ENCODE measurements at places on chromosomes 3 and 15. TPM values are rescaled to one million over a fixed set of nuclear protein-coding genes. Genes with fewer than 3 reads are reported as not detected.

- H3K27ac ChIP-seq, result peak overlapping the region; percentile 86
- peaks cover 14% of the 10 kb centered on the region for H3K4me1 ChIP-seq
- peak overlapping the region; percentile 81 for H3K4me3 ChIP-seq
- no peaks in the 10 kb centered on the region for H3K27me3 ChIP-seq
- no peak for DNase-seq
Observed at GRCh38 chr15:81323559-81323943, 390 bp downstream of the STARD5 start.

DNA sequence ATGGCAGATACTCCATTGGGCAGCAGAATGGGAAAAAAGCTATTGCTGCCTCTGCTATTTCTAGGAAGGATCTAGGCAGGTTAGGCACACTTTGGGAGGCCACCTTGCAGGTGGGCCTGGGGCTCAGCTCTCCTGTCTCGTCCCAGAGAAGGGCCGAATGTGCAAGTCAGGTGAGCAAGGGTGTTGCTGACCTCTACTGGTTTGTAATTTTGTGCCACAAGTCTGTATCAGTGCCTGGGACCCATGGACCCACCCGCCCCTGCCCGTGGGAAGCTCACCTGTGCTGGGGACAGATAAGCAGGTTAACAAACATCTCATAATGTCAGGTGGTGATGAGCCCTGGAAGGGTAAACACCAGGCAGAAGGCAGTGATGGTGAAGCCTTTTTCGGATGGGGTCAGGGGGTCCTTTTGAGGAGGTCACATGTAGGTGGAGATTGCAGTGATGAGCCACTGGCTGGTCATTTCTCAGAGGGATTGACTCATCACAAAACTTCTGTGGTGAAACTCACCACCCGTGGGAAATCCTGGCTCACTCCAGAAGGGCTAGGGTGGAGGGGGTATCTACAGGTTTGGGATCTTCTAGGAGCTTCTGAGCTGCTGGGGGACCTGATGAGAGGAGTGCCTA is 161.3 kb downstream of the KLF13 start:
- no peak overlapping the region for H3K4me3 ChIP-seq
- DNase-seq, result peak; percentile 59
- H3K27ac ChIP-seq, result peak overlapping the region; percentile 52
- H3K27me3 ChIP-seq, result peaks cover under 1% of the 10 kb centered on the region
- peaks cover 21% of the 10 kb centered on the region for H3K4me1 ChIP-seq
- H3K36me3 ChIP-seq, result no peaks in the 10 kb centered on the region

DNA sequence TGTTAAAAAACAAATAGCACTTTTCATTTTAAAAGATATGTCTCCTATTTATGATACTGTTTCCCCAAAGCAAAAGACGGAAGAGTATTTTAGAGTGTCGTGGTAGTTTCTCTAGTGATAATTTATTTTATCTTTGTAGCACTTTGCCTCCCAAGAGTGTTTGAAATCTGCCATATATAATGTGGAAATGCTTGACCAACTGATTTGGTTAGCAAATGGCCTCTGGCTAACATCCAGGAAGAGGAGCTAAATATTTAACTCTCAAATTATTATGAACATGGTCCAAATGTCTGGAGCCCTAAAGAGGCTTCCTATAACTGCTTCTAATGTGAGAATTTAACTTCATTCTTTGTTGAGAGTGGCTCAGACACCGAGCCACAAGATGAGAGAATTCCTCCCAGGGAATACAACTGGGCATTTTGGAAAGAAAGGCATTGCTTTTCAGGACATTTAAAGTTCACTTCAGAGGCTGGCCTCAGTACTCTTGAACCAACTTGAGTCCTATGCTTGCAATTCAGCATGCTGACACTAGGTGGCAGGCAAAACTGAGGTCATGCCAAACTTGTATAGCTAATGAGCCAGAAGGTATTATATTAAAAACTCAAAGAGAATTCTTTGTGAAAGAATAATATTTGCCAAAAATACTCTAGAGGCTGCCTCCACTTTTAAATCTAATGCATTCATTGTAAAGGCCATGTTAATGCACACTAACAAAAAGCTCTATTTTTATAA is 104.5 kb downstream of the RARB start:
- H3K27ac ChIP-seq, result no peak overlapping the region
- no peaks in the 10 kb centered on the region for H3K27me3 ChIP-seq
- H3K36me3 ChIP-seq, result no peaks in the 10 kb centered on the region
- no peak overlapping the region for H3K4me3 ChIP-seq

Gene ADGRG7
- total RNA-seq, result not detected

- H3K4me3 ChIP-seq, result no peak overlapping the region
- no peaks in the 10 kb centered on the region for H3K27me3 ChIP-seq
- no peak overlapping the region for H3K27ac ChIP-seq
- no peaks in the 10 kb centered on the region for H3K4me1 ChIP-seq
- DNase-seq, result no peak
Observed at GRCh38 chr3:116299646-116300081, 145.6 kb downstream of the LSAMP start.

- H3K27me3 ChIP-seq, result no peaks in the 10 kb centered on the region
- H3K4me3 ChIP-seq, result no peak overlapping the region
- no peak overlapping the region for H3K27ac ChIP-seq
- no peaks in the 10 kb centered on the region for H3K36me3 ChIP-seq
- no peak for DNase-seq
- no peaks in the 10 kb centered on the region for H3K4me1 ChIP-seq
Observed at GRCh38 chr15:61049934-61050333, 179.2 kb downstream of the RORA start.

DNA sequence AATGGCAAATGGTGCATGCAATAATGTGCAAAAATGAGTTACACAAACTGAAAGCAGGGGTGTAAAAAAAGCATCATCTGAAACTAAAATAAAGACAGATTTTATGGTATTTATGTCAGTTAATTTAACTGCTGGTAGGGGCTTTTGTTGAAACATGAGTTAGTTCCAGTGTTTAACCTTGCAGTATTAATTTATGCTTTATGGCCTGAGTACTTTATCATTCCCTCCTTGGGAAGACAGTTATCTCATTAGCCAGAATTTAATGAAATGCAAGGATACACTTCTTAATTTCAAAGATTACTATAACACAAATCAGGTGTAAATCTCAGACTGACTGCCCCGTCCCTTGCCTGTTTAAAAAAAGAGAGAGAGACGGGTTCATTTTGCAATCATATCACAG is 240.1 kb upstream of the MEIS2 start:
- no peaks in the 10 kb centered on the region for H3K4me1 ChIP-seq
- DNase-seq, result no peak
- no peak overlapping the region for H3K27ac ChIP-seq
- H3K27me3 ChIP-seq, result no peaks in the 10 kb centered on the region
- H3K4me3 ChIP-seq, result no peak overlapping the region
- no peaks in the 10 kb centered on the region for H3K36me3 ChIP-seq

Gene STRIT1
- total RNA-seq, result not detected

Gene CPN2
- not detected for total RNA-seq

GRCh38 chr3:23713641-23714040 is 92.1 kb upstream of the UBE2E1 start:
- no peaks in the 10 kb centered on the region for H3K4me1 ChIP-seq
- no peak overlapping the region for H3K27ac ChIP-seq
- no peaks in the 10 kb centered on the region for H3K36me3 ChIP-seq

DNA sequence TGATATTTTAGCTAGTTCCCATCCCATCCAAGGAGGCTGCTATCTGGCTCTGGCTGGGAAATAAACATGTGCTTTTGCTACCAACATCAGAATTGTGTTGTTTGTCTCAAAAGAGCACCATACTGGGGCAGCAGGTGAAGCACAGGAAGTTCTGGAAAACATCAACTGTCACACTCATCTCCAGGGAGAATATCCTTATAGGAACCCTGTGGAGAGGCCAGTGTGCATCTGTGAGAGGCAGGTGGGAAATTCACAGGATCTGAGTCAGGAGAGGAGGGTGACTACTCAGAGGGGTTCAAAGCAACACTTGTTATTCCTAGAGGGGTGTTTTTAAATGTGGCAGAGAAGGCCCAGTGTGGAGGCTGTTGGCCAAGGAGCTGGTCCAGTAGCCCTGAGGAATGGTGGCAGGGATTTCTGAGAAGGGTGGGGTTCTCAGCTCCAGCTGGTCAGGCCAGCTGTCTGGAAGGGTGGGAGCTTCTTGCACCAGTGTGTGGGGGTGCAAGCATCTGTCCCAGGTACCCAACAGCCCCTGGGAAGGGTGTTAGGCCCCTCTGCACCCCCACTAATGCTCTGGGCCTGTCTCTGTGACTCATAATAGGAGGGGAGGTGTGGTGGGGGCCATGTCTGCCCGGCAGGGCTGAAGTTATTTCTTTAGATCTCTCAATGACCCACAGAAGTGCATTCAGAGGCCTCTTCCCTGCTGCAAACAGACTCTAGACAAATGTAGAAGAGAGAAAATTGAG is 28.7 kb downstream of the RPSA start:
- no peak overlapping the region for H3K27ac ChIP-seq
- H3K36me3 ChIP-seq, result no peaks in the 10 kb centered on the region
- peak; percentile 40 for DNase-seq
- H3K27me3 ChIP-seq, result no peaks in the 10 kb centered on the region
- no peak overlapping the region for H3K4me3 ChIP-seq

DNA sequence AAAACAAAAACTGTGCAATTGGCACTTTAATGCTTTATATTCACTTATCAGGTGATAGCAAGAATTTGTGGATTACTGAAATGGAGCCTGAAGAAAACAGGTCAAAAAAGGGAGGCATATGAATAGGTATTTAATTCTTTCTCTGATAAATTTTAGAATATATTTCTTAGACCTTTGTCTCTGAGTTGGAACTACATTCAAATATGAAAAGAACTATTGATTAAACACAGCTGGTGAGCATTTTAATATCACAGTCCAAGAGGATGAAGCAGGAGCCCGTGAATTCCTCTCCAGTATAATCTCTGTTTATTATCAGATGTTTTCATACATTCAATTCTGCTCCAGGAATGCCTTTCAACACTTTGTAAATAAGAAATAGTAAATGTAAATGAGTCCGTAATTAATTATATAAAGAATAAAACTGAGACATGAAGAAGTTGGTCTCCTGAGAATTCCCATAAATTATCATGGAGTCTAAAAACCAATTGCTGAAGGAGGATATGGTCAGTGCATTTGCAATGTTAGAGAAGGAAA is 86.3 kb upstream of the ARHGEF26 start:
- H3K4me3 ChIP-seq, result no peak overlapping the region

Gene RAD51
- not detected for total RNA-seq

GRCh38 chr3:134357914-134358811 is 16.1 kb downstream of the AMOTL2 start:
- H3K27me3 ChIP-seq, result no peaks in the 10 kb centered on the region
- no peak for DNase-seq
- H3K27ac ChIP-seq, result peak overlapping the region; percentile 35
- H3K4me3 ChIP-seq, result no peak overlapping the region

Gene SYNPR
- total RNA-seq, result 2.7 TPM

DNA sequence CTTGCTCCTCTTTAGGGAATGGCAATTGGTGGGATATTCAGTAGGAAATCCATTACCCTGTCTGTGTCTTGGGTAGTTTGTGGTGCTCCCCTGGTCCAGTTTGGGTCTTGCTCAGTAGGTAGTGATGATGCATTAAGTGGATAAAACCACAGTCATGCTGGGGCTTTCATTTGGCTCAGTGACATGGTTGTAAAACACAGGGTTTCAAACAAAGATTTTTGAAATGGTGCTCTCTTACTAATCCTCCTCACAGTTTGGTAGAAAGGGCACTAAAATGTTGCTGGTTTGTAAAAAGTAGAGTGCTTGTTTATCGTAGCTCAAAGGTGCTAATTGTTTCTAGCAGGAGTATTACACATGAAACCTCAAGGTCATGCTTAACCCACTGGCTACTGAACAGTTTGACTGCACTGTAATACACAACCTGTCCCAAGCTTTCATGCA is 22.9 kb downstream of the BBX start:
- H3K36me3 ChIP-seq, result no peaks in the 10 kb centered on the region
- H3K4me3 ChIP-seq, result no peak overlapping the region
- no peaks in the 10 kb centered on the region for H3K4me1 ChIP-seq
- no peak overlapping the region for H3K27ac ChIP-seq

Gene NMB
- 1.0 TPM for total RNA-seq

GRCh38 chr3:54067055-54067698 is 55.2 kb upstream of the CACNA2D3 start:
- no peaks in the 10 kb centered on the region for H3K27me3 ChIP-seq
- H3K36me3 ChIP-seq, result no peaks in the 10 kb centered on the region
- no peak for DNase-seq

GRCh38 chr3:13484851-13485590 is 4.9 kb downstream of the HDAC11 start:
- peak overlapping the region; percentile 95 for H3K27ac ChIP-seq
- peak; percentile 81 for DNase-seq
- H3K4me1 ChIP-seq, result no peaks in the 10 kb centered on the region

Gene SKOR1
- total RNA-seq, result 0.12 TPM

GRCh38 chr3:184133840-184134745 is 1.1 kb upstream of the EIF2B5 start:
- peaks cover 18% of the 10 kb centered on the region for H3K36me3 ChIP-seq
- peak overlapping the region; percentile 88 for H3K27ac ChIP-seq
- peaks cover 24% of the 10 kb centered on the region for H3K4me1 ChIP-seq
- peak; percentile 90 for DNase-seq
- peak overlapping the region; percentile 87 for H3K4me3 ChIP-seq

DNA sequence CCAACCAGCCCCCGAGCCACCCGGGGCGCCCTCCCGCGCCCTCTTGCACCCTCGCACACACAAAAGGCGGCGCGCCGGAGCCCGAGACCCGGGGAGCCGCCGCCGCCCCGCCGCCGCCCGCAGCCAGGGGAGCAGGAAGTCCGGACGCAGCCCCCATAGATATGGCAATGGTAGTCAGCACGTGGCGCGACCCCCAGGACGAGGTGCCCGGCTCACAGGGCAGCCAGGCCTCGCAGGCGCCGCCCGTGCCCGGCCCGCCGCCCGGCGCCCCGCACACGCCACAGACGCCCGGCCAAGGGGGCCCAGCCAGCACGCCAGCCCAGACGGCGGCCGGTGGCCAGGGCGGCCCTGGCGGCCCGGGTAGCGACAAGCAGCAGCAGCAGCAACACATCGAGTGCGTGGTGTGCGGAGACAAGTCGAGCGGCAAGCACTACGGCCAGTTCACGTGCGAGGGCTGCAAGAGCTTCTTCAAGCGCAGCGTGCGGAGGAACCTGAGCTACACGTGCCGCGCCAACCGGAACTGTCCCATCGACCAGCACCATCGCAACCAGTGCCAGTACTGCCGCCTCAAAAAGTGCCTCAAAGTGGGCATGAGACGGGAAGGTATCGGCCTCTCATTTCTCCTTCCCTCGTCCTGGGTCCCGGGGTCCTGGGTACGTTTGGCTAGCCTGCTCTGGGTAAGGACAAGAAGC is 1.6 kb downstream of the NR2F2 start:
- no peak for DNase-seq
- no peaks in the 10 kb centered on the region for H3K27me3 ChIP-seq
- H3K4me3 ChIP-seq, result peak overlapping the region; percentile 70
- peaks cover 33% of the 10 kb centered on the region for H3K36me3 ChIP-seq
- H3K27ac ChIP-seq, result peak overlapping the region; percentile 95

GRCh38 chr3:52068730-52069129 is 12.4 kb upstream of the DUSP7 start:
- H3K4me3 ChIP-seq, result no peak overlapping the region
- no peak for DNase-seq
- no peaks in the 10 kb centered on the region for H3K36me3 ChIP-seq
- no peaks in the 10 kb centered on the region for H3K27me3 ChIP-seq
- peaks cover 34% of the 10 kb centered on the region for H3K4me1 ChIP-seq

Data from right atrium auricular region (tissue), 2 donors.